ENCODE measurements at places on chromosomes 13 and 19.

GRCh38 chr13:110964229-110965037 lies 49.6 kb upstream of the ANKRD10 start:
- no peak for DNase-seq

DNA sequence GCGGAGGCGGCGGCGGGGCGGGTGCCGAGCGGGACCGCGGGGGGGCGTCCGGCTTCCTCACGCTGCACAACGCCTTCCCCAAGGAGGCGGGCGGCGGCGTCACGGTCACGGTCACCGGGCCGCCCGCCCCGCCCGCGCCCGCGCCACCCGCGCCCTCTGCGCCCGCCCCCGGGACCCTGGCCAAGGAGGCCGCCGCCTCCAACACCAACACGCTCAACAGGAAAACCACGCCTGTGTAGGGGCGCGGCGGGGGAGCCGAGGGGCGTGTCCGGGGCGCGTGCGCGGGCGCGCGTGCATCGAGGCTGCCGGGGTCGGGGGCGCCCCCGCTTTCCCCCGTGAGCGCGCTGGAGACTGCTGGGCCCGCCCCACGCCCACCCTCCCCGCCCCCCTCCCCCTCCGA lies 8.8 kb upstream of the CACNG6 start:
- peak; percentile 15 for DNase-seq

DNA sequence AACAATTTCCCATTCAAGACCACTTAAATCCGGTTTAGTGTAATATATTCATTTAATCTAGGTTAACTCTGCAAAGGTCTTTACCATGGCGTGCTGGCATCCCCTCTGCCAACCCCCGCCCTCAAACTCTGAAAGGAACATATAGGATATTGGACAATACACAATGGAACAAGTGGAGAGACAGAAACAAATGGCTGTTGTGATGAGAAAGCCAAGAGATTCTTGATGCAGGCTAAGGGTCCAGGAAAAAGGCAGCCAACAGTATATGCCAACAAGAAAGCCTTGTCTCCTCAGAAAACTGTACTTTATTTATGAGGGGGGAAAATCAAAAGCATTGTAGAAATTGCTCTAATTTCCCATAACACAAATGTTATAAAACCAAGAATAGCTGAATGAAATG lies 407.3 kb upstream of the SGCG start:
- DNase-seq = no peak

DNA sequence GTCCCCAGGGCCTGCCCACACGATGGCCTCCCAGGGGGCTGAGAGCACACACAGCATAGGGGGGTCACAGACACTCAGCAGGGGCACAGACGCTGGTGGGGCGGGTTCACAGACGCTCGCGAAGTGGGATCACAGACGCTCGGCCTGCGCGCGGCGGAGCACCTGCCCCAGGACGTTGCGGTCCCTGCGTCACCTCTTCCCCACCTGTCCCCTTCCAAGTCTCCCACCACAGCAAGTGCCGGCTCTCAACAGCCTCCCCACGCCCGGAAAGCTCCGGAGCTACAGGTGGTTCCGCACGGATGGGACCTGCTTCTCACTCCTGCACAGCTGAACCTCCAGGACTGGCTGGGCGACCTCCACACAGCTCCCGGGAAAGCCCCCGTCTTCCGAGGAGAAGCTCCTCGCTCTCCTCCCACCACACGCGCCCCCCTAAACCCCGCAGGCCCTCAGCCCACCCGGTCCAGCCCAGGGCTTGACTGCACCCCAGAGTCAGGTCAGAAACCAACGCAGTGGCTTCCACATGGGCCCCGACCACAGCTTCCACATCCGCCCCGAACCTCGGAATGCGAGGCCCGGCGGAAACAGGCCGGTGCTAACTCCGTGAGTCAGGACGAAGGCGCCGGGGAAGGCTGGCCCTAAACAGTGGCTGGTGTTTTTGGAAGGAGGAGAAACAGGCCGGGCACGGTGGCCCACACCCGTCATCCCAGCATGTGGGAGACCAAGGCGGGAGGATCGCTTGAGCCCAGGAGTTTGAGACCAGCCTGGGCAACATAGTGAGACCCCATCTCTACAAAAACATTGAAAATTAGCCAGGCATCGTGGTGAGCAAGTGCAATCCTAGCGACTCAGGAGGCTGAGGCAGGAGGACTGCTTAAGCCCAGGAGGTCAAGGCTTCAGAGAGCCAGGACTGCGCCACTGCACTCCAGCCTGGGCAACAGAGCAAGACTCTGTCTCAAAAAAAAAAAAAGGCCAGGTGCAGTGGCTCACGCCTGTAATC lies 16.5 kb downstream of the BTBD2 start:
- no peak for DNase-seq

DNA sequence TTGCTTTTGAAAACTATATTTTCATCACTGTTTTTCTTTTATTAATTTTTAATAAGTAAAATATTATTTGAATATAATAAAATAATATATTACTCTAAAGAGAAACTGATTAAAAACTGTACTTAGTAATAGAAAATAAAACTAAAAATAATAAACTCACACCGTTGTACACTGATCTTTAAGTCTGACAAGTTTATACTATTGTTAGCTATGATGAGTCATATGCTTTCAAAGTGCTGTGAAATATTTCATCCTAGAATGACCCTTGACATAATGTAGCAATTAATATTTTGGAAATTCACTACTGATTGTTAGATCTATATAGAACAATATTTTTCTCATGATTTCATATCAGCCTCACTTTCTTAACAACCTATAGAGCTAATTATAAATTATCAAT lies 1040.6 kb upstream of the SPRY2 start:
- DNase-seq = no peak

DNA sequence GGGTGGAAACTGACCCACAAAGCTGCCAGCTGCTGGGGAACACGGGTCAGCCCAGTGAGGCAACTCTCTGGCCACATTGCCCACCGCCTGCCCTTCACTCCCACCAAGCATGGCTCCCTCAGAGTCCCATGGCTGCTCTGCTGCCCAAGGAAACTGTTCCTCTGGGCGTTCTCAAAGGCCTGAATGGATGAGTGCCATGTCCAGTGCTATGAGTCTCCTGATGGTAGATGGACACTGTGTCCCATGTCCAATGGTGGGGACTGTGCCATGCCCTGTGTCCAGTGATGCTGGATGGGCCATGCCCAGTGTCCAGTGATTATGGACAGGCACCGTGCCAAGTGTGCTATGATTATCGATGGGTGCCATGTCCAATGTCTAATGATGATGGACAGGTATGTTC lies 88.8 kb downstream of the ANKRD10 start:
- no peak for DNase-seq

DNA sequence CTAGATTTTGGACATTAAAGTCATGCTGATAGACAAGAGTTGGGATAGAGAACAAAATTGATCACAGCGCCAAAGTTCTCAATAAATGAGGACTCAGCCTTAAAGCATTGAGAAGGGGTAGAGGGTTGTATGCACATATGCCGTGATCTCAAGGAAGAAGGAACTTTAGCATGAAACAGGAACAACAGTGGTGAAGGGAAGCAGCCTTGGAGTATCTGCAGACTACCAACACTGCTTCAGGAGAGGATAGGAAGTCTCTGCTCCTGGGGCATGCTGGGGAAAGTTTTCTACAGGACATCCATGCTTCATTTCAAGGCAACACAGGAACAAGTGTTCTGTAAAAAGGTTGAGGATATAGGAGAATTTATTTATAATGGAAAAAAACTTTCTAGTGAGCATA lies 111.9 kb upstream of the MLNR start:
- no peak for DNase-seq

DNA sequence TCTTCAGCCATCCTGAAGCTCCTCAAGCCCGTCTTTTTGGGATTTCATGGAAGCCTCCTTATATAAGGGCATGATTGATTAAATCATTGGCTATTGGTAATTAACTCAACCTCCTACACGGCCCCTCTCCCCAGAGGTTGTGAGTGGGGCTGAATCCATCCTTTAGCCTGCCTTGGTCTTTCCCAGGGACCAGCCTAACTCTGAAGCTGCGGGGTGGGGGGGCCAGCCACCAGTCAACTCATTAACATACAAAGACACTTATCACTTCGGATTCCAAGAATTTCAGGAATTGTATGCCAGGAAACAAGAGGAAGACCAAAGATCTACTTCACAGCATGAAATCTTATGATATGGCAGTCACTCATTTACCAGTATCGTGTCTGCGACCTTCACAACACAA lies 9.9 kb downstream of the COL4A1 start:
- no peak for DNase-seq

DNA sequence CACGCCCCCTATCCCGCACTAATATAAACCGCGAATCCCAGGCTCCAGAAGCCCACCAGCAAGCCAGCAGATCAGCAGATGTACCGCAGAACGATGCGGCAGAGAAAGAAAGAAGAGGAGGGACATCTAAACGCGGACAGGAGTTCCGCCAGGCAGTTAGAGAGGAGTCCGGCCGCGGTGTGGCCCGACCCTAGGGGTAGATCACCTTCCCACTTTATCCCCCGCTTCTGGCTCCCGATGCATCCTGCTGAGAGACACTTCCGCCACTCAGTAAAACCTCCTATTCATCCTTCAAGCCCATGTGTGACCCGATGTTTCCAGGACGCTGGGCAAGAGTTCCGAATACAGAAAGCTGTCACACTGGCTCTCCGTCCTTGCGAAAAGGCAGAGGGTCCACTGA lies 1046.8 kb downstream of the SLITRK5 start:
- no peak for DNase-seq

DNA sequence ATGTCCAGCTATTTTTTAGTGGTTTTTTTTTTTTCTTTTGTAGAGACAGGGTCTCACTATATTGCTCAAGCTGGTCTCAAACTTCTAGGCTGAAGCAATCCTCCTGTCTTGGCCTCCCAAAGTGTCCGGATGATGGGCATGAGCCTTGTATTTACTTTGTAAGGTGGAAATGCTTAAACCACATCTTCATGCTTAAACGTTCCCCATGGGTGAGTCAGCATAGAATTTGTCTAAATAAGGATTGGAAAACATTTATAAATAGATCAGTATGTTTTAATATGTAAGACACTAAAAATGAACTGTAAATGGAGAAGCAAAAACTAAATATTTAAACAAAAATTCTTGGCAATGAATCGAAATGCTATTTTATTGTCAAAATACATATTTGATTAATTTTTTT lies 698.0 kb downstream of the PCDH9 start:
- DNase-seq = no peak

DNA sequence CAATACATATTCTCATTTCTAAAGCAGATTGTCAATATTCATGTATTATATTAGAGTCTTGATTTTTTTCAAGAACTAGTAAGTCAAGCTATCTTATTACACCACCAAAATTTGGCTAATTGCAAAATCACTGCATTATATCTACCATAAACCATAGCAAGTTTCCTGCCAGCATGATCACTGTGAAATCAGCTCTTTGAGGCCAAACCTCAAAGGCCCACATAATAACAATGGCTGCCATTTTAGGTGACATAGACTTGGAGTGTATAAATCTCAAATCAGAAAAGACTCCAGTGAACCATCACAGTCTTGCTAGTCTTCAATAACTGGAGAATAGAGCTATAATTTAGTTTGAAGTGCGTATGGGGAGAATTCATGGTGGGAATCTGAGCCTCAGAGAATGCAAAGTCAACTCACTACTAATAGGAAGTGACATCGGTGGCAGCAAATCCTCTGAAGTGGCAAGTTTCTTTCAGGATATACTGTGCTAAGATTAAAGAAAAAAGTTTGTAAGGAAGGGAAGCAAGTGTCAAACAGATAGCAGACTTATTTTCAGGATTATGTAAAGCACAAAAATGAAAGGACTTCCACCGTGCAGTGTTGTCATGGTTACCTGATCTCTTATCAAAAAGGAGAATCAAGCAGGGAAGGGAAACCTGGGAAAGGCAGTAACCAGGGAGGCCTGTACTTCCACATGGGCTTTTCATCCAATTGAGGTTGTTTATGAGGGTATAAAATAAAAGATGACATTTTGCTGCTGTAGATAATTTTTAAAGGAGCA lies 117.4 kb upstream of the FNDC3A start:
- DNase-seq = no peak

DNA sequence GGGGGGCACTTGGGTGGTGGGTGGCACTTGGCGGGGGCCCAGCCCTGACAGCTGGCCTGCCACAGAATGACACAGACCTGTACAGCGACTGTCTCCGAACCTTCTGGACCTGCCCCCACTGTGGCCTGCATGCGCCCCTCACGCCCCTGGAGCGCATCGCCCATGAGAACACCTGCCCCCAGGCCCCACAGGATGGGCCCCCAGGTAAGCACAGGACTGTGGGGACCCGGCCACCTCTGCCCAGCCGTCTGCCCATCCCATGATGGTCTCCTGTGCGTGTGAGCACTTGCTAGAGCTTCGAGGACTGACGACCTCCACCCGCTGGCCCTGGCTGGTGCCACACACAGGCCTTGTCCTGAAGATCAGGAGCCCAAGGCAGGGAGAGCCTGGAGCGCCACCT lies 32.0 kb downstream of the DHX34 start:
- no peak for DNase-seq

- DNase-seq = no peak
Observed at GRCh38 chr13:32849369-32849768, 166.9 kb upstream of the KL start.

- no peak for DNase-seq
Observed at GRCh38 chr13:67175836-67176459, 54.2 kb downstream of the PCDH9 start.

GRCh38 chr13:74922963-74923362 lies 559.0 kb downstream of the TBC1D4 start:
- no peak for DNase-seq

DNA sequence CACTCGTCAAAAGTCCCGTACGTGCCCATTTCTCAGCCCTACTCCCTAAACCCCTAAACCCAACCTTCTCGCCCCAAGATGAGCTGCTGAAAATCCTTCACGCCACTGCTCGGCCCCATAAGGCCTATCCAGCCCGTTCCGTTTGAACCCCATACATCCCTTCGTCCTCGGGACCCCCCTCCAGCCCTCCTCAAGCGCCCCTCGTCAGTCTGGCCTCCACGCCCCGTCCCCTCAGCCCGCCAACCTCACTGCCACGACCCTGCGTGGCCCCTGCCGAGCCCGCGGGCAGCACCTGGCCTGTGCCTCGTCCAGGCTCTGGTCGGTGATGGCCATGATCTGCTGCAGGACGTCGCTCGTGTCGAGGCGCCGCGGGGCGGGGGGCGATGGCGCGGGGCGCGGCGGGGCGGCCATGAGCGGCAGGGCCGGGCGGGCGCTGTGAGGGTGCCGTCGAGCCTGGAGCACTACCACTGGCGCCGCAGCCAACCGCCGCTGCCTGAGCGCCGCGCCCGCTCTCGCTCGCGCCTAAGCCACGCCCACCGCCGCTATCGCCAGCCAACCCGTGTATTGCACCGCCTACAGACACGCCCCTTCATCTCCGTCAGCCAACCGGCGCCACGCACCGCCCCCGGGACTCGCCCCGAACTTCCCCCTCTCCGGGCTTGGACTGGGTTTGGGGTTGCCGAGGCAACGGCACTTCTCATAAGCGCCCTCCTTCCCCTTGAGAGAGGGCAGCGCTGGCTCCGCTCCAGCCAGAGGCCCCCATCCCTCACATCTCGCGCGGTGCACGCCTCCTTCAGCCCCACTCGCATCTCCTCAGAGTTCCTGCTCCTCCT lies at the start of gene PBX4:
PBX4 (minus strand) TSS at position 469 of the 833 bp plus-strand sequence; CDS start at position 411, 58 bp downstream.
- peak; percentile 99 for DNase-seq
